Erythroblast (primary cell): ENCODE measurements at places on chromosomes 16 and 17.

- DNase-seq, result no peak
Observed at GRCh38 chr16:70701036-70701435, 15.2 kb upstream of the MTSS2 start.

GRCh38 chr17:44236444-44236991 is 17.0 kb upstream of the UBTF start:
- no peak for DNase-seq

DNA sequence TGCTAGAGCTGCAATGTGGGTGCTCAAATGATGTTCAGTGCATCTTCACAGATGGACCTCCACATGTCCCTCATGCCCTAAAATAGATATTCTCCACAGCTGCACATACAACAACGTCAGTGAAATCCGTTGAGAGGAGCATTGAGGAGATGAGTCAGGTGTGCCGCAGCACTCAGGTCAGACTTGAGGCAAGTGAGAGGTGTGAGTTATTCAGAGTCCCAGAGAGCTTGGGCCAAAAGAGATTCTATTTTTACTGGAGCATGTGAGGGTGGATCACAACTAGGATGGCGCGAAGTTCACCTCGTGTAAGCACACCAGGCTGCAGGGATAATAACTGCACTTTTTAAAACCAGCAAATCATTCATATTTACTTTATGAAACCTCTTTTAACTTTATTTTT is 645.3 kb downstream of the MAF start:
- DNase-seq, result no peak

- DNase-seq, result no peak
Observed at GRCh38 chr16:55876854-55877253, 1.7 kb upstream of the CES5A start.

DNA sequence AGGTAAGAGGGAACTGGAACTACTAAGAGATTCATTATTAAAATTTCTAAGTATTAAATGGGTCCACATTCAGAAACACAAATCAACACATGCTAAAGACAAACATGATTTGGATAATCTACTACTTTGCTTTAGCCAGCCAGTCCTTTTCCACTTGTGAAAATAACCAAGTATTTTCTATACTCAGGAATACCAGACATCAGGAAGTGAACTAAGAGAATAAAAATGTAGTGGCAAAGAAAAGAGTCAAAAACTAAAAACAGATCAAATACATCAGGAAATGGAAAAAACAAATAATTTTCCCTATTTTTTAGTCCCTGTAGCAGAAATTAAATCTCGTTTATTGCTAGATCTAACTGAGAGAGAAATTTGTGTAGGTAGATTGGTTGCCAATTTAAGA is 78.0 kb downstream of the MYO1D start:
- DNase-seq, result no peak
